Cardiac muscle cell (in vitro differentiated cells and primary cell): ENCODE measurements at places on chromosomes 13 and 19. TPM values are rescaled to one million over a fixed set of nuclear protein-coding genes. Genes with fewer than 3 reads are reported as not detected.
A peak's percentile ranks its signal among the peaks of the same experiment; 100 is the strongest.

- no peak for DNase-seq
These were observed 300.6 kb upstream of the KLF12 start for GRCh38 chr13:74434782-74435181.

GRCh38 chr19:10797541-10798256 lies 38.3 kb downstream of the TMED1 start:
- no peak for DNase-seq

The FXYD7 gene
- 2.6 and 4.5 TPM in 2 replicates for total RNA-seq

The COG3 gene
- 24.6 and 82.9 TPM in 2 replicates for total RNA-seq

DNA sequence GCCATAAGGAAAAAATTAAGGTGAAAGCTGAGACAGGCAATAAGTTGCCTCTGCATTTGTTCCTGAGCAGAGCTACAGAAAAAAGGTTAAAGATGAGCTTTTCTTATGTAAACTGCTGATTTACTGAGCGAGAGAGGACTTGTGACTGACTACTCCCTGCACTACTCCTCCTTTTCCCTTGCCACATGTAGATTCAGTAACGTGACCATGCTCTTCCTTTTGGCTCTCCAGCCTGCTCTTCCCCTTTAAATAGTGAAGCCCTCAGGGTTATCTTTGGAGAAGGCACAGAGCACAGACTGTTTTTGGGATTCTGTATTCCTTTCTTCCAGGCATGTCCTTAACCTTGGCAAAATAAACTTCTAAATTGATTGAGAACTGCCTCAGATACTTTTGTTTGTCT lies 630.2 kb downstream of the UQCRFS1 start:
- no peak for DNase-seq

The ZIM2 gene
- not detected in 2 replicates for total RNA-seq

DNA sequence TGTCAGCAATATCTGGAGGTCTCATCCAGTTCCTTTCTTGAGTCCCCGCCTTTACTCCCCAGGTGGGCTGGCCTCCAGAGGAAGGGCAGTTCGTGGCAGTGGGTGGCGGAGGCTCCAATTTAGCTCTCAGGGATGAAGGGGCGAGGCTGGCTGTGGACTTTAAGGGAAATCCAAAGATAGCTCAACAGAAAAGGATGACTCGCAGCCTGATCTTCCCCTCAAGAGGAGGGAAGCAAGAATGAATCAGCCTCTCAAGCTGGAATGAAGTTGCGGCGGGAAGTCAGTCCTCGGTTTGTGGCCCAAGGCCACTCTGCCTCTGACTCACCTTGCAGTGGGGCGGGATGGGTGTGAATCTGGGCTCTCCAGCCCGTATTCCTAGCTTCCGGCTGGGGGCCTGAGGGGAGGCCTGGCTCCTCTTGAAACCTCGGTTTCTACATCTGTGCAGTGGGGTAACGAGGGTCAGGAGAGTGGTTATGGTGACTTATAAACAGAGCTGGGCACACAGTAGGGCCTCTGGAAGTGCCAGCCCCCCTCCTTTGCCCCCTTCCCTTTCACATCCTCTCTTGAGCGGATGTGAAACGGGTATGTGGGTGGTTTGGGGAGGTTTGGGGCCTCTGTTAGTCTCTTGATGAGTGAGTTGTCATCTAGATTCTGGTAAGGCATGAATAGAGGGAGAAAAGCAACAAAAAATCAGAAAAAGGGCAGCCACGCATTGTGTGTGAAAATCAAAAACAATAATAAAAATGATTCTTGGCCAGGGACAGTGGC lies 10.5 kb upstream of the SMG9 start:
- no peak for DNase-seq

DNA sequence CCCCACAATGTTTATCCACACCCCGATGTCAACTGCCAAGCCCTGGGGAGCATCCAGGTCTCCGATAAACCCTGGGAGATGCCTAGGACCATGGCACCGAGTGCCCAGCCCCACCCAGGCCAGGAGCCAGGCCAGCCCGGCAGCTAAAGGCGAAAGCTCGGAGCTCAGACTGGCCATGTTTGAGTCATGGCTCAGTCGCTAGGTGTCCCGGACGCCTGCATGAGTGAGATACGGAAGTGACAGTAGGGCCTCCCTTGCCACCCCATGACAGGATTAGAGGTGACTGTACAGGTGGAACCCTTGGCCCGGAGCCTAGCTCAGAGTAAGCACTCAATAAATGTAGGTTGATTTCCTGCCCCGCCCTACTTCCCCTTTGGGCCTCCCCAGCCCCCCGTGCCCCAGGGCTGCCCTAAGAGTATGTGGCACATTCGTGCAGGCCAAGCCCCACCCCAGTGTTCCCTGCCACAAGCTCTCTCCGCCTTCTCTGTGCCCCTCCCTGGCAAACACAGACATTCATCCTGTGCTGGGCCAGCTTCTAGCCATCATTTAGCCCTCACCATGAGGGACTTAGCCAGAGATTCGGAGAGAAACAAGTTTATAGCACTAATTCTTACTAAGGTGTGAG lies 5.8 kb upstream of the TPM4 start:
- DNase-seq, result no peak

- no peak for DNase-seq
These were observed 115.8 kb upstream of the SPACA7 start for GRCh38 chr13:112260108-112261055.

- peak; percentile 81 for DNase-seq
These were observed 13.2 kb downstream of the NCAN start for GRCh38 chr19:19224852-19225494.

DNA sequence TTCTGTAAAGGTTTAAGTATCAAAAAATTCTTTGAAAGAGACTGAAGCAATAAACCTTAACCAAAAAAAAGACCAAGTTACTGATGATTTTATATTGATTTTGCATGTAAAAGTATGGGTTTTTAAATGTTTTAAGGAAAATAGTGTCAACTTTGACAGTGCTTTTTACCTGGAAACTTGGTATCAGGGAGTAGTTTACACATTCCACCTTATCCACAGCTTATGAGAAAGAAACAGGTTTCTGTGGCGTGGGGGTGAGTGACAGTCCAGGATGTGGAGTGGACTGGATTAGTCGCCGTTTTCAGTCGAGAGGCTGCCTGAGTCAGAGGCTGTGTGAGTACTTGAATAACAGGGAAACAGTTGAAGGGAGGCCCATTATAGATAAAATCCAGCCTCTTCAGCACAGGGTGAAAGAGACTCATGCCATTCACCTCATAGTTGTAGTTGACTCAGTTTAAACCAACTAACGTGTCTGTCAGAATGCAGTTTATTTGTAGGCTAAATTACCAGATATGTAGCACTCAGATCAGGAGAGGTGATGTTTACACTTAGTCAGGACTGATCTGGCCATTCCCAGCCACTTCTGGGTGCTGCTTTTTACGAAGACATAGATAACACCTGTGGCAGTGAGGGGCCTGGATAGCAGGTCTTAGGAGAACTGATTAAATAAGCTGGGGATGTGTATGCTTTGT lies 595 bp upstream of the GPR183 start:
- peak; percentile 82 for DNase-seq

The ZNF726 gene
- 2.3 and 4.0 TPM in 2 replicates for total RNA-seq

GRCh38 chr13:50401049-50401505 lies 385.8 kb downstream of the KCNRG start:
- peak; percentile 88 for DNase-seq

- no peak for DNase-seq
These were observed 127.9 kb upstream of the SOX1 start for GRCh38 chr13:111938741-111939665.

GRCh38 chr19:47697863-47698609 lies 15.2 kb upstream of the EHD2 start:
- DNase-seq, result peak; percentile 93

DNA sequence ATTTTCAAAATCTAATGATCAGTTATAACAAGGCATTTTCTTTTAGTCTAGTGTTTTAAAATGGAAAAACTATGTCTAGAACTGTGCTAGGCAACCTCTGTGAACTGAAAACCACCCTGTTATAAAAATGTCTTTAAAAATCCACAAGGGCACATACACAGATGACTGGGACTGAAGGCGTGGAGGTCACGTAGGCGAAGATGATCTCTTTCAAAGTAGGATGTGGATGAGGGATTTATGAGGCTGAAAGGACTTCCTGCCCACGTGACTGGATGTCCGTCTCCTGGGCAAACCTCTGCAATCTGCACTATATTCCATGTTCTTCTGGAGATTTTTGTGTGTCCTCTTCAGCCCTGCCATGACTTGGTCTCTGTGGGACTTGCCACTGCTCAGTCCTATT lies 84.2 kb upstream of the ZNF536 start:
- DNase-seq, result no peak

GRCh38 chr13:25178070-25178469 lies 6.0 kb upstream of the AMER2 start:
- no peak for DNase-seq

GRCh38 chr13:86765462-86765861 lies 905.7 kb upstream of the SLITRK5 start:
- DNase-seq, result no peak

- no peak for DNase-seq
These were observed 10.0 kb downstream of the AKAP8 start for GRCh38 chr19:15369594-15369891.

The RGS9BP gene
- 0.85 and 1.0 TPM in 2 replicates for total RNA-seq

GRCh38 chr13:76725211-76725610 lies 161.0 kb downstream of the KCTD12 start:
- no peak for DNase-seq

GRCh38 chr19:1473085-1473851 lies 5.7 kb downstream of the C19orf25 start:
- no peak for DNase-seq

- no peak for DNase-seq
These were observed 361.1 kb upstream of the SLITRK1 start for GRCh38 chr13:84243340-84243739.

- no peak for DNase-seq
These were observed 26.3 kb downstream of the CYP4F2 start for GRCh38 chr19:15871570-15871969.

DNA sequence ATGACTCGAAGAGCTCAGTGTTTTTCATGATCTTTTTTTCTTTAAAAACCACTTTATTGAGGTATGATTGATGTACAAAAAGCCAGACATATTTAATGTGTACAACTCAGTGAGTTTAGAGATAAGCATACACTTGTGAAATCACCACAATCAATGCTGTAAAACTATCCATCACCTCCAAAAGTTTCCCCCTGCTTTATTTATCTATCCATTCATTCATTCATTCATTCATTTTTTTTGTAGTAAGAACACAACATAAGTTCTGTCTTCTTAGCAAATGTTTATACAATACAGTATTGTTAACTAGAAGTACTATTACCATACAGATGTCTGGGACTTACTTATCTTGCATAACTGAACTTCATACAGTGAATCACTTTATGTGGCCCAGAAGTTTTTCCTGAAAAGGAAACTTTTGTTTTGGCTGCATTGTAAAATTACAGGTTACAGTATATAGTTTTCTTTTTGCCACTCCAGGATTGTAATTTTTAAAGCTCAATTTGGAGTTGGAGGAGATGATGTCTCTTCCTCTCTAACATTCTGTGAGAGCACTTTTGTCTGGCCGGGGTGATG lies 6.7 kb downstream of the RAP2A start:
- DNase-seq, result peak; percentile 33

DNA sequence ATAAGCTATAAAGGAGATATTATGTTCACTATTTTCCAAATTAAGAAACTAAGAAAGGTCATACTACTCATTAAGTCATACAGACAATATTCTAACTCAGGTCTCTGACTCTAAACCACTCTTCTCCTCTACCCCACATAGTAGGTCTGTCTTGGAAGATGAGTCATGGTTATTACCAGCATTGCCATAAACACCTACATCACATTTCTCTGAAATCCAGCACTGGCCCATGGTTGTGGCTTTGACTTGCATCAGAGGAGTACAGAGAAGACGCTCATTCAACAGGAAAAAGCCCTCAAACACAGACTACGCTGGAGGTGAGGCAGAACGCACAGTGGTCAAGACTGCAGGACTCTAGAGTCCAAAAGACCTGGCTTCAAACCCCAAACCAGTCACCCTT lies 476.8 kb downstream of the COG6 start:
- DNase-seq, result no peak

The SMIM44 gene
- not detected in 2 replicates for total RNA-seq

The C2CD4C gene
- 4.1 and 5.4 TPM in 2 replicates for total RNA-seq

DNA sequence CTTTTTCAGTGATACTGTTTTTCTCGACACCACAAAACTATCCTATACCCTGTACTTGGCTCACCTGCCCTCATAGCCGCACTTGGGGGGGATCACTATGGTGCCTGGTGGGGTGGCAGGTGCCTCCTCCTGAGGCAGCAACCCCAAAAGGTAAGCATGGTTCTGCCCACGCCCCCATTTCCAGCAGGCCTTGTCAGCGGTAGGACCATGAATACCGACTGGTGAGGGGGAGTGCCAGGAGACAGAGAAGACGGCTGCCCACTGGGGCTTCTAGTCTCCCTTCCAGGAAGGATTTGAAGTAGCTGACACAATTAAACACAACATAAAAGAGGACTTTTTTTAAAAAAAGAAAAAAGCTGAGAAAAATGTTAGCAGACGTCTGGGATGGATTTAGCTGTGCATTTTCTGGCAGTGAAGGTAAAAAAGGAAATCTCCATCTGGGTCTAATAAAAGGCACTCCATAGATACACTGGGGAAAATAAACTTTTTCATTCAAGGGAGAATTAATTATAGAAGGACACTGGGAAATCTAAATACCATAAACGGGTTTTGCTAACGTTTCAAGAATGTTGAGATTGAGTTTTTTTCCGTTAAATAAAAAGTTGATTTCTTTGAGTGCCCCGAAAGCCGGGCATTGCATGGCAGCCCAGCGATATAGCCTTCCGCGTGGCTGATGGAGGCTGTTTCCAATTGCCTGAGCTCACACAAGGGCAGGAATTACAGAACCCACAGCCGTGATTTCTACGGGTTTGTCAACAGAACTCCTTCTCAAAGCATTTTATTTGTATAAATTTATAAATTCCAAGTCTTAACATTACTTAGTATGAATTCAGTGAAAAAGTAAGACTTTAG lies 45.1 kb downstream of the ATP11A start:
- DNase-seq, result no peak

GRCh38 chr13:104798486-104798885 lies 1732.3 kb upstream of the SLC10A2 start:
- DNase-seq, result no peak

The CERS1 gene
- total RNA-seq, result 15.2 and 16.1 TPM in 2 replicates

The ZFP14 gene
- 4.5 and 7.7 TPM in 2 replicates for total RNA-seq

The ZNF844 gene
- 9.3 and 14.6 TPM in 2 replicates for total RNA-seq

DNA sequence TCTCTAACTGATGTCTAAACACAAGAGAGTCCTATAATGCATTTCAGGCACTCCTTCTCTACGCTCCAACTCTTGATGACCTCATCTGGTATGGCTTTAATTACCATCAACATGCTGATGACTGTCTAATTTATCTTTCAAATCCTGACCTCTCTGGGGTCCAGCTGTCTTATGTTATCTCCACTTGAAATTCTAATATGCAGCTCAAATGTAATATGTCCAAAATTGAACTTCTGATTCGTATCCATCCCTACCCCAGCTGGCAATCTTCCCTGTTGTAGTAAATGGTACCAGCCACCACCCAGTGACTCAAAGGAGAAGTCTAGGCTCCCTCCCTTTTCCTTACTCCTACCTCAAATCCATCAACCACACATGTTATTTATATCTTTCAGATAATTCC lies 288.0 kb upstream of the SLC10A2 start:
- no peak for DNase-seq

- peak; percentile 59 for DNase-seq
These were observed 27.6 kb downstream of the MYO9B start for GRCh38 chr19:17103177-17103576.

GRCh38 chr19:55581823-55582223 lies 1.2 kb upstream of the ZNF579 start:
- no peak for DNase-seq

The ZNF43 gene
- total RNA-seq, result 14.7 and 16.1 TPM in 2 replicates

The MCOLN1 gene
- total RNA-seq, result 5.8 and 6.9 TPM in 2 replicates

GRCh38 chr19:17536955-17537354 lies 18.5 kb upstream of the COLGALT1 start:
- DNase-seq, result no peak
